Type B pancreatic cell (in vitro differentiated cells): ENCODE measurements at places on chromosomes 1 and 21. TPM values are rescaled to one million over a fixed set of nuclear protein-coding genes. Genes with fewer than 3 reads are reported as not detected.

GRCh38 chr1:2590233-2591141 lies 3.9 kb downstream of the PRXL2B start:
- H3K4me1 ChIP-seq = no peaks in the 10 kb centered on the region
- H3K27ac ChIP-seq = no peak overlapping the region
- no peaks in the 10 kb centered on the region for H3K36me3 ChIP-seq
- no peak for DNase-seq
- no peaks in the 10 kb centered on the region for H3K27me3 ChIP-seq

DNA sequence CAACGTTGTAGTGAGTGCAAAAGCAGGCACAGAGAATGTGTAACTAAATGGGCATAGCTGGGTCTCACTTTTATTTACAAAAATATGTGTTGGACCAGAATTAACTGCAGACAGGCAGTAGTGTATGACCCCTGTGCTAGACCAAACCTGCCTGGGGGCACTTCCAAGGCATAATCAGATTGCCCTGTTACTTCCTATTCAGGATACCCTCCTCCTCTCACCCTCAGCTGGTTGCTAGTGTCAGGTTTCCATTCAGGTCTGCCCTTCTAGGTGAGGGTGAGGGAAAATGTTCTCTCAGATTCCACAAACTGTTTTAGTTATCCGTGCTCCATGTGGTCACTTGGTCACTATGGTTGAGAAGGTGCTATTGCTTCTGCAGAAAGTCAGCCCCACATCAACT lies 387.3 kb downstream of the LMX1A start:
- no peak overlapping the region for H3K27ac ChIP-seq
- H3K27me3 ChIP-seq = no peaks in the 10 kb centered on the region
- H3K36me3 ChIP-seq = no peaks in the 10 kb centered on the region
- no peaks in the 10 kb centered on the region for H3K4me1 ChIP-seq
- no peak overlapping the region for H3K4me3 ChIP-seq

GRCh38 chr1:186799689-186800054 lies 29.1 kb upstream of the PLA2G4A start:
- H3K27me3 ChIP-seq = no peaks in the 10 kb centered on the region
- DNase-seq = no peak
- H3K27ac ChIP-seq = no peak overlapping the region

The FH gene
- total RNA-seq = 79.9 and 84.0 TPM in 2 replicates

The CFHR4 gene
- not detected in 2 replicates for total RNA-seq

The KIF14 gene
- total RNA-seq = 3.8 and 12.8 TPM in 2 replicates

The GJA5 gene
- total RNA-seq = 0.52 and 0.58 TPM in 2 replicates
